CD4-positive, alpha-beta T cell treated with Interleukin-6 for 4 hours (primary cell): ENCODE measurements at places on chromosomes 7 and 10.
A peak's percentile ranks its signal among the peaks of the same experiment; 100 is the strongest.

GRCh38 chr10:14172336-14172950 lies 158.3 kb downstream of the FRMD4A start:
- DNase-seq: no peak

- no peak for DNase-seq
These were observed 404.5 kb downstream of the INHBA start for GRCh38 chr7:41298409-41298808.

DNA sequence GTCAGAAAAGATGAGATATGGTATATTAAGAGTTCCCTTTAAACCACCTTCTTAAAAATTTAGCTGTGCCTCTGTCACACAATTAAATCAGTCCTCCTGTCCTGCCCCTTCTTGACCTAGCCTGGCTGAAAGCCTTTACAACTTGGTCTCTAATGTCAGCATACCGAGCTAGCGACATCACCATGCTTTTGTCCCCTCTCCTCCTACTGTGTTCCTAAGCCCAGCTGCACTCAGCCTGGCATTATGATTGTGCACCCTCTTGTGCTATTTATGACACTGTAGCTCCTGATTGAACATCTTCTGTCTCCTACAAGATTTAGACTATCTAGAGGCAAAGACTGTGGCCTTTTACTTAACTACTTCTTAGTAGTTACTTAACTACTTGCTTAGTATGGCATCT lies 29.2 kb downstream of the TDRD1 start:
- DNase-seq: no peak

DNA sequence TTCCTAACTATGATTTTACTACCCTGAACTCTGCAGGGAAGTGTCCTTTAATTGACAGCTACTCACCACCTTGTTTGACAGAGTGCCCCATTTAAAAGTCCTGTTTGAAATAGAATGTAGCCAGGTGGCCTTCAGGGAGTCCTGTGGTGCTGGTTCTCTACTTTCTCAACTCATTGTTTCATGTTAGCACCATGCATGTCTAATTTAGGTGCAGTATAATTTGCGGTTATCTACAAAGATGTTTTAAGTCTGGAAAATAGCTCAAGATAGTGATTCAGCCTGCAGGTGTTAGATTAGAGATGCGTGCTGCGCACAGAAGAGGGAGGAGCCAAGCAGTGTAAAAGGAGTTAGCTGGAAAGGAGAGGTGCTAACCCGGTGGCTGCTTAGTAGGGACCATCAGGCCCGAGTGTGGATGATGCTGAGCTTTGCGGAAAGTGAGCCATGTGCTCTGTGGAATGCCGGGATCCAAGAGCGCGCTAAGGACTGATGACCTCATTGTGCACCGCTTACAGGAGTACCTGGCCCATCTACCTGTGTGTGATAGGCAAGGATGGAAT lies 1.2 kb downstream of the CCM2 start:
- peak; percentile 81 for DNase-seq

- DNase-seq: no peak
These were observed 35.0 kb upstream of the EIF4H start for GRCh38 chr7:74138945-74139843.

DNA sequence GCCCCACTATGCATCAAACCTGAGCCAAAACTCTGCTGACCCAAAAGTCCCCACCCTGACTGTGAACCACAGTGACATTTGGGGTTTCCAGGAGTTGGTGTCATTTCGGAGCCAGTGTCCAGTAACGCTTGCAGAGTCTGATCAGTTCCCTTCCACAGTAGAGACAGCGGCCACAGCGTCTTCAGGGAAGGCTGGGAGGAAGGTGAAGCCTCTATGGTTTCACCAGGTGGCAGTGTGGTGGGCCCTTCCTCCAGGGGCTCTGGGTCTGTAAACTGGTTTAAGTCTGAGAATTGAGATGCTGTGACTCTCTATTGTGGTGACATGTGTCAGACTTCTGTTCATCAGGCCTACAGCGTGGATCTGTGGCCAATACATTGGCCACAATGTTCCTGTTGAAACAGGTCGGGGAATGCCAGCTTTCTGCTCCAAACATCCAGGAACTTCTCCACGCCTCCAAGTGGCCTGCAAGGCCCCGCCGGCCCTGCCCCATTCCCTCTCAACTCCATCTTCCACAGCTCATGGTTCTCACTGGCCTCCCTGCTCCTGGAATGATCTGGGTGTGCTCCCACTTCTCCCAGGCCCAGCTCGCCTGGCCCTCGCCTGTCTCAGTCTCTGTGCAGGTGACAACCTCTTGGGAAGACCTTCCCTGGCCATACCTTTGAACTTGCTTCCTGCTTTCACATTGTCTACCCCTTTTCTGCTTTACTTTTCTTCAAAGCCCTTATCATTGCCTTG lies 124.5 kb upstream of the FAM20C start:
- DNase-seq: no peak

GRCh38 chr10:97780841-97781617 lies 9.2 kb upstream of the SFRP5 start:
- no peak for DNase-seq

GRCh38 chr7:50412973-50413372 lies 37.2 kb downstream of the FIGNL1 start:
- DNase-seq: no peak

DNA sequence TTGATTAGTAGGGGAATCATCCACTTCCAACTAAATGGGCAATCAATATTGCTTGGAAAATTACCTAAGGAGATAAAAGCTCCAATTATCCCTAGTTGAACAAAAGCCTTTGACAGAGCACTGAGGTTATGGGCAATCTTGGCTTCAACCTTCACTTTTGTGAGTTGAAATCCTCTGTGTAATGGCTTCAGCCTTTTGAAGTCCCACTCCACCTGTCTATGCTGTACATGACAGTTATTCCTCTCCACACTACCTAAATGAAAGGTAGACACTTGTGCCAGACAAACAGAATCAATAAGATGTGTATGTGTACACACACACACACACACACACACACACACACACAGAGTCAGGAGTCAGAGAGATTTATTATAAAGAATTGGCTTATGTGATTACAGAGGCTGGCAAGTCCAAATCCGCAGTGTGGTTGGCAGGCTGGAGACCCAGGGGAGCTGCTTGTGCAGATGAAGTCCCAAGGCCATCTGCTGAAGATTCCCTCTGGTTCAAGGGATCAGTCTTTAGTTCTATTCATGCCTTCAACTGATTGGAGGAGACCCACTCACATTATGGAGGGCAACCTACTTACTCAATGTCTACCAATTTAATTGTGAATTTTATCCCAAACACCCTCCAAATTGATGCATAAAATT lies 164.8 kb upstream of the CDC14C start:
- no peak for DNase-seq

DNA sequence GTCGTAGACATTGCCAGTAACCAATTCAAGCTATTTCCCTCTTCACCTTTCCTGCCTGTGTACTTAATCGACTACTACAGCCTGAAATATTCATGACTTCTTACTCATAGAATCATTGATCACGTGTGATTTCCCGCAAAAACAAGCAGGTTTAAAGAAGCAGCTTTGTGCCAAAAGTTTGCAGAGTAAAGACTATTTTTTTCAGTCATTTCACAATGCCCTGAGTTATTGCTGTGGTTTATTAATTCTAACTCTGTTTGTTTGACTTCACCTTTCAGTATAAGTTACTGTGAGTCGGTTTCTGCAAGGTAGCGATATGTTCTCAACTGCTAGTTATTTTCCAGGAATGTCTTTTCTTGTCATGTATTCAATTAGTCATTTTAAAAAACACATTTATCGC lies 995.3 kb downstream of the SORCS1 start:
- no peak for DNase-seq

DNA sequence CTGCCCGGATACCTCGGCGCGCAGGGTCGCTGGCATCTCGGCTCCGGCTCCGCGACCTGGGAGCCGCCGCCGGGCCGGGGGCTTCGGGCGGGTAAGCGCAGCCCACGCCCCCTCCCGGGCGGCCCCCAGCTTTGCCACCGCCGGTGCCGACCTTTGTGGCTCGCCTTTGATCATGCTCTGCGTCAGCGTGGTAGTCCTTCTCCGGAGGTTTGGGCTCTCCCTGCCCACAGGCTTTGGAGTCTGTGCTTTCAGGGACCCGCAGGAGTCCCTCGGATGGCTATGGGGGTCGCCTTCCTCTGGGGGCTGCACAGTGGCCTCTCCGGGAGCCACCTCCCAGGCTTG lies 7.3 kb downstream of the ATP6V1F start:
- DNase-seq: peak; percentile 15

GRCh38 chr10:29621161-29621560 lies 13.6 kb downstream of the SVIL start:
- no peak for DNase-seq

DNA sequence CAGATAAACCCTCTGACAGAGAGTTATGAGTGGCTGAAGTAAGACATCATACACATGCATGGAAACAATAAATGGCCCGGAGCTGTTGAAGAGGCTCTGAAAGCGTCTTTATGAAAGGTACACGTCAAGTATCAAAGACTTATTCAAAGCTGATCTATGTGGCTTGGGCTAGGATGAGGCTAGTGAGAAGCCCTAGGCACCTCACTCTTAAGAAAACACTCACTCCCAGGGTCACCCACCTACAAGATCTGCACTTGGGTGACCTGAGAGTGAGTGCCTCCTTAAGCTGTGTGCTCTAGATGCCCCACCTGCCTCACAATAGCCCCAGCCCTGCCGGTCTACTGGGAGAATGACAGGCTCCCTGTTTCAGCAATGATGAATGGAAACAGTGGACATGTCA lies 1.1 kb upstream of the GIMAP1 start:
- DNase-seq: peak; percentile 56

GRCh38 chr7:111005445-111005844 lies 85.5 kb upstream of the LRRN3 start:
- no peak for DNase-seq

- DNase-seq: no peak
These were observed 108.3 kb upstream of the AKR1E2 start for GRCh38 chr10:4717670-4718069.

GRCh38 chr10:89206402-89207180 lies 526 bp downstream of the CH25H start:
- DNase-seq: peak; percentile 62

DNA sequence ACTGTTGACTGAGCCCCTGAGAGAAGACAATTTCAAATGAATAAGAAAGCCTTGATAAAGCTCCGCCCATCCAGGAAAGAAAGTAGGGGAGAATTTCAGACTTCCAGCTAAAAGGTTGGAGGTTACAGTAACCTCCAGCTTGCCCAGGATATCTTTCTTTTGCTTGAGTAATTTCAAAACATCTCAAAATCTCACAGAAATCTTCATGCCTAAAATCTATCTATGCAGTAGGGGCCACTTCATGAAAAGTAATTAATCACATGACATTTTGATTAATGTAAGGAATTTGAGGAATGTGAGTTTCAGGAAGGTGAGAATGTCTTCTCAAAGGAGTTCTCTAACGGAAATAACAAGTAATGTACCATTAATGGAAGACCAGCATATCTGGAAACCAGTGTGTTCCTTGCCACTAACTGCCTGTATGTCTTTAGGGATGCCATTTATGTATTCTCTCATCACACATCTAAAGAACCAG lies 24.2 kb downstream of the TRIL start:
- no peak for DNase-seq

GRCh38 chr7:147811923-147812322 lies 778.6 kb upstream of the C7orf33 start:
- no peak for DNase-seq
